ENCODE measurements at places on chromosomes 5 and 9. TPM values are rescaled to one million over a fixed set of nuclear protein-coding genes. Genes with fewer than 3 reads are reported as not detected.
A peak's percentile ranks its signal among the peaks of the same experiment; 100 is the strongest.

Gene NOTCH1
- 18.5 TPM for total RNA-seq

Gene SLC6A3
- 0.18 TPM for total RNA-seq

Gene ARID3C
- total RNA-seq: not detected

Gene DBH
- total RNA-seq: not detected

Gene MZB1
- 0.62 TPM for total RNA-seq

- no peak for DNase-seq
- H3K4me3 ChIP-seq: no peak overlapping the region
- H3K36me3 ChIP-seq: no peaks in the 10 kb centered on the region
- no peaks in the 10 kb centered on the region for H3K4me1 ChIP-seq
- no peak overlapping the region for H3K27ac ChIP-seq
- H3K27me3 ChIP-seq: no peaks in the 10 kb centered on the region
Measured at GRCh38 chr9:118570066-118570465, 799.2 kb downstream of the BRINP1 start.

DNA sequence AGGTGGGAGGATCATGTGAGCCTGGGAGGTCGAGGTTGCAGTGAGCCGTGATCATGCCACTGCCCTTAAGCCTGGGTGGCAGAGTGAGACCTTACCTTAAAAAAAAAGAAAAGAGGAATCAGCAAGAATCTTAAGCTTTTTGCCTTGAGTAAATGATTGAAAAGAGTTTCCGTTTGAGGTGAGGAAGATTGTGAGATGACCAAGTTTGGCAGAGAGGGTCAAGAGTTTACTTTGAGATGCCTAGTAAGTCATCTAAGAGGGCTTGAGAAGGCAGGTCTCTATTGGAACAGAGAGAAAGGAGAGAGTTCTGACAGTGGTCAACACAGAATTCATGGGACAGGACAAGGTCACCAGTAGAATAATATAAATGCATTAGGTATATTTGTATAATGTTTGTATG lies 572.1 kb downstream of the TLE4 start:
- no peak overlapping the region for H3K4me3 ChIP-seq
- H3K27me3 ChIP-seq: no peaks in the 10 kb centered on the region
- H3K4me1 ChIP-seq: no peaks in the 10 kb centered on the region
- no peaks in the 10 kb centered on the region for H3K36me3 ChIP-seq
- no peak overlapping the region for H3K27ac ChIP-seq
- DNase-seq: no peak

- H3K36me3 ChIP-seq: no peaks in the 10 kb centered on the region
- no peaks in the 10 kb centered on the region for H3K4me1 ChIP-seq
- no peak for DNase-seq
Measured at GRCh38 chr9:29717631-29718030, 2144.3 kb upstream of the C9orf72 start.

- no peak overlapping the region for H3K4me3 ChIP-seq
- H3K27ac ChIP-seq: no peak overlapping the region
- DNase-seq: no peak
- H3K27me3 ChIP-seq: no peaks in the 10 kb centered on the region
- peaks cover 10% of the 10 kb centered on the region for H3K36me3 ChIP-seq
- H3K4me1 ChIP-seq: peaks cover 44% of the 10 kb centered on the region
Measured at GRCh38 chr5:148393390-148393741, 9.6 kb downstream of the FBXO38 start.

DNA sequence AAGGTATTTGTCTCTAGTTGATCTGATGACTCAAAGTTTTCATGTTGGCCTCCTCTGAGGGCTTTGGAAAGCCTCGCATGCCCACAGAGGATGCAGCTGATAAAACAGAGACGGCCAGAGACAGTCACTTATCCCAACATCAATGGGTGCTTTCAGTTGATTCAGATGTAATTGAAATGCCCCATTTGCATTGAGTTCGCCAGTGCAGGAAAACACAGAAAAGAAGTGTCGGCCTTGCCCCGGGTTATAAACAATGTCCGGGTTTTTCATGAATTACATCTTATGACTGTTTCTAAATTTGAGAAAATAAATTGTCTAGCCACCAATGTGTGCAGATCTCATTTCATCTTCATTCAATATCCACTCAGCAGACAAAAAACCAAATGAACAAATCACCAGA lies 42.2 kb upstream of the ICE1 start:
- H3K4me3 ChIP-seq: no peak overlapping the region
- H3K27ac ChIP-seq: no peak overlapping the region
- DNase-seq: no peak

GRCh38 chr9:15346837-15347236 lies 39.8 kb upstream of the TTC39B start:
- H3K36me3 ChIP-seq: no peaks in the 10 kb centered on the region
- no peaks in the 10 kb centered on the region for H3K27me3 ChIP-seq
- no peak overlapping the region for H3K27ac ChIP-seq
- no peak for DNase-seq
- no peaks in the 10 kb centered on the region for H3K4me1 ChIP-seq

- H3K36me3 ChIP-seq: no peaks in the 10 kb centered on the region
- H3K4me3 ChIP-seq: no peak overlapping the region
- peak overlapping the region; percentile 79 for H3K27ac ChIP-seq
- DNase-seq: no peak
Measured at GRCh38 chr9:110081395-110081794, 126.6 kb downstream of the C9orf152 start.

GRCh38 chr9:5902377-5902776 lies 11.7 kb downstream of the MLANA start:
- no peaks in the 10 kb centered on the region for H3K4me1 ChIP-seq
- no peak for DNase-seq

- no peaks in the 10 kb centered on the region for H3K36me3 ChIP-seq
- no peaks in the 10 kb centered on the region for H3K27me3 ChIP-seq
- H3K27ac ChIP-seq: no peak overlapping the region
- no peak for DNase-seq
Measured at GRCh38 chr9:75960551-75960950, 70.1 kb downstream of the PCSK5 start.

- H3K4me1 ChIP-seq: peaks cover 27% of the 10 kb centered on the region
- no peaks in the 10 kb centered on the region for H3K36me3 ChIP-seq
- H3K4me3 ChIP-seq: no peak overlapping the region
- no peaks in the 10 kb centered on the region for H3K27me3 ChIP-seq
Measured at GRCh38 chr9:89442981-89443814, 54.7 kb downstream of the SEMA4D start.

- DNase-seq: no peak
- H3K27ac ChIP-seq: no peak overlapping the region
- H3K27me3 ChIP-seq: peaks cover 60% of the 10 kb centered on the region
- H3K4me3 ChIP-seq: no peak overlapping the region
- no peaks in the 10 kb centered on the region for H3K36me3 ChIP-seq
- peaks cover 6% of the 10 kb centered on the region for H3K4me1 ChIP-seq
Measured at GRCh38 chr5:135053278-135053677, 19.2 kb upstream of the PITX1 start.

DNA sequence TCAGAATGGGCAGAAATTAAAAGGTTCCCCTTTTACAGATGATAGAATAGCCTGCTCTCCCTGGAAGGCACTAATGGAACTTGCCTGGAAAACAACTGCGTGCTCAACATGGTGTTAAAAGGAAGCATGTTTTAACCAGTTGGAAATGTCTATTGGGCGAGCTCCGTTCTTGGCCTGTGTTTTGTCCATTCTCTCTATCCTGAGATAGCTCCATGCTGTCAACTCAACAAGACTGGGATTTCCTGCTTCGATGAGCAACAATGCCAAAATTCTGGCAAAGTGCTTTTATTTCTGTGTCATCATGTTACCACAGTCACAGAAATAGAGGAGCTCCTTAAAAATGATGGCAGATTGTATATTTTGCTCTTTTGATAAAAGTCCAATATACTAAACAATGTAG lies 198.3 kb downstream of the PLK2 start:
- no peaks in the 10 kb centered on the region for H3K27me3 ChIP-seq
- no peaks in the 10 kb centered on the region for H3K4me1 ChIP-seq
- H3K4me3 ChIP-seq: no peak overlapping the region
- no peak overlapping the region for H3K27ac ChIP-seq

DNA sequence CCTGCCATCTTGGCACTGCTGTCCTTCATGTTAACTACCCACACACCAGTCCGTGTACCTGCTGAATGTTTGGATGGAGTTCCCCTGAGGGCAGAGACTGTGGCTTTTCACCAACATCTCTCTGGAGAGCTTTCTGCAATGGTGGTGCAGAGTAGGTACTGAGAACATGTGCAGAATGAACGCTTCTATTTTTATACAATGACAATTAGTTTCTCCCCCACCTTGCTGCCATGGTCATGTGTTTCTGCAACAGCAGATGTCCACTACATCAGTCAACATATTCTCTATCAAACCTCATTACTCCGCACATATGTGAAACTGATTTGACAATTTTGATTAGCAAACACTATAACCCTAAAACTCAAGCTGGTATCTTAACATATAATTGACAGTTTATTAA lies 14.5 kb downstream of the PTCH1 start:
- DNase-seq: no peak
- no peak overlapping the region for H3K4me3 ChIP-seq
- no peak overlapping the region for H3K27ac ChIP-seq
- peaks cover 2% of the 10 kb centered on the region for H3K36me3 ChIP-seq
- H3K27me3 ChIP-seq: no peaks in the 10 kb centered on the region

DNA sequence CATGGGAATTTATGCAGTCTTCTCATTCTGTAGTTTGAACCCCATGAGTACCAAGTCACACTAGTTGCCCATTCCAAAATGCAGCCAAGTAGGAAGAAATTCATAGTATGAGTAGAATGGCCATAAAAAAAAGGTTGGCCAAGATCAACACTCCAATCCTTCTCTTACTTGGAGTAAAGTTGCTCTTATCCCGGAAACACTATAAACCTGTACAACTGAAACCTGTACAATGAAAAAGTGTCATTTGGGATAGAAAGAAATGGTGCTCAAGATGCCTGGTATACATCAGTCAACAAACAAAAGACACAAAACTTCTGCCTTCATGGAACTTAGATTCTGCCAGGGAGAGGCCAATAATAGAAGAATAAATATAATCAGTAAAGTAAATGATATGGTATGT lies 325.0 kb downstream of the NFIB start:
- H3K4me1 ChIP-seq: no peaks in the 10 kb centered on the region
- no peak for DNase-seq
- H3K4me3 ChIP-seq: no peak overlapping the region
- no peaks in the 10 kb centered on the region for H3K27me3 ChIP-seq
- no peaks in the 10 kb centered on the region for H3K36me3 ChIP-seq

- peaks cover 8% of the 10 kb centered on the region for H3K4me1 ChIP-seq
- peaks cover 25% of the 10 kb centered on the region for H3K27me3 ChIP-seq
- no peaks in the 10 kb centered on the region for H3K36me3 ChIP-seq
- DNase-seq: peak; percentile 18
- no peak overlapping the region for H3K27ac ChIP-seq
Measured at GRCh38 chr5:154523709-154524108, 45.7 kb upstream of the HAND1 start.

Measured in heart right ventricle (tissue), 16 donors.